ENCODE measurements at places on chromosomes 13 and 19.

DNA sequence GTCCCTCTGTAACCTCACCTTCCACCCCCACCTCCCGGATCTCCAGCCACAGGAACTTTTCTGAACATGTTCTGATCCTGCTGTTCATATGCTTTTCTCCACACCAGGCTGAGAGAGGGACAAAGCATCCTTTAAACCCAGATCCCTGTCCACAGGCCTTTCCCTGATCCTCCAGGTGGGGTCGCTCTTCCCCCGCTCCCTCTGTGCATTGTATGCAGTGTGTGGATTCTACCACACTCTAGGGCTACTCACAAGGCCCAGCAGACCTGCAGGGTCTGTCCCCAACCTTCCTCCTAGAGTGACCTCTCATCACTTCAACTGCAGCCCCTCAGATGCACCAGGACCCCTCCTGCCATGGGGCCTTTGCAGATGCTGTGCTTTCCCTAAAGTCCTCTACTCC is 1200.6 kb downstream of the UQCRFS1 start:
- no peaks in the 10 kb centered on the region for H3K36me3 ChIP-seq
- ATAC-seq: no peak
- H3K4me1 ChIP-seq: no peaks in the 10 kb centered on the region
- H3K27me3 ChIP-seq: peaks cover 1% of the 10 kb centered on the region

GRCh38 chr19:2050991-2051772 is at the start of gene MKNK2:
Gene MKNK2 (minus strand): TSS chr19:2051244. CDS start chr19:2050851, 393 bp downstream.
- no peaks in the 10 kb centered on the region for H3K36me3 ChIP-seq
- H3K27ac ChIP-seq: peak within 1 kb of the TSS; percentile 99
- ATAC-seq: peak; percentile 84
- H3K27me3 ChIP-seq: no peaks in the 10 kb centered on the region
- H3K4me1 ChIP-seq: peaks cover 69% of the 10 kb centered on the region
- peak within 1 kb of the TSS; percentile 100 for H3K4me3 ChIP-seq

DNA sequence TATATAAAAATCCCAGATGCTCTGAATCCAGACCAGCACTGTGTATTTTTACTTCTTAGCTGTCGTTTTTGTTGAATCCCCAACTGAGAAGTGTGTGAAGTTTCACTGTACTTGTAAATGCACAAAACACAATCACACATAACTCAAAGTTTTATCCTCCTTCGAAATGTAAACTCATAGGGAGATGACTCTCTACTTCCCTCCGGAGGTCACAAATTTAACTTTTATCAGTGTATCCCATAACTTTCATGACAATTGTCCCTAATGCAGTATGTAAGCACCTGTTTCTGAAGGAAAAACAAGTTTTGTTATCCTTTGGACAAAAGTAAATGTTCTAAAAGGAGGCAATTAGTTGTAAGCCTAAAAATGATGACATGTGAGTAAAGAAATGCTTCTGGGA is 665.0 kb upstream of the SLITRK6 start:
- H3K27me3 ChIP-seq: no peaks in the 10 kb centered on the region
- H3K27ac ChIP-seq: no peak overlapping the region
- H3K4me1 ChIP-seq: no peaks in the 10 kb centered on the region
- no peak overlapping the region for H3K4me3 ChIP-seq

- H3K36me3 ChIP-seq: no peaks in the 10 kb centered on the region
- no peak for ATAC-seq
- peaks cover 3% of the 10 kb centered on the region for H3K27me3 ChIP-seq
- H3K4me3 ChIP-seq: no peak overlapping the region
Observed at GRCh38 chr13:91468301-91468700, 69.9 kb downstream of the GPC5 start.

- no peak for ATAC-seq
- H3K27me3 ChIP-seq: no peaks in the 10 kb centered on the region
- peaks cover 34% of the 10 kb centered on the region for H3K4me1 ChIP-seq
- H3K36me3 ChIP-seq: no peaks in the 10 kb centered on the region
Observed at GRCh38 chr19:16369664-16370576, 45.3 kb downstream of the KLF2 start.

- H3K27me3 ChIP-seq: no peaks in the 10 kb centered on the region
- peaks cover 44% of the 10 kb centered on the region for H3K4me1 ChIP-seq
- H3K27ac ChIP-seq: peak overlapping the region; percentile 43
- H3K36me3 ChIP-seq: no peaks in the 10 kb centered on the region
Observed at GRCh38 chr13:97275776-97276501, 53.8 kb downstream of the MBNL2 start.

DNA sequence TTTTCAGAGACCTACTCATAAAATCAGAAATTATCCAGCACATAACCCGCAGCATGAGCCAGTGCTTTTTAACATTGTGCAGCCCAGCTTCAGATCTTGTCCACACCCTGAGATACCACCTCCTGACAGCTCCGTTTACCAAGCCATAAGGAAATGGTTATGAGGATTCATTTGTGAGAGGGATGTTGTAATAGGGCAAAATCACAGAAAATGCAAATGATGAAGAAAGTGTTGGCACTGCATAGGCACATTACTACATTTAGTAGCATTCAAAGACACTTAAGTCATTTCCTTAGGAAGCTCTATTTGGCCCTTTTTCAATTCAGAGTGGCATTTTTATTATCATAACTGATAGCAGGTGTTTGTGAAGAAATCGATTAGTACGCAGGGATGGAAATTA is 277.5 kb downstream of the DNAJC15 start:
- peaks cover 4% of the 10 kb centered on the region for H3K36me3 ChIP-seq
- H3K4me1 ChIP-seq: no peaks in the 10 kb centered on the region
- no peak overlapping the region for H3K27ac ChIP-seq
- no peak for ATAC-seq
- no peak overlapping the region for H3K4me3 ChIP-seq

- no peaks in the 10 kb centered on the region for H3K36me3 ChIP-seq
- no peak overlapping the region for H3K4me3 ChIP-seq
- no peaks in the 10 kb centered on the region for H3K4me1 ChIP-seq
- H3K27me3 ChIP-seq: peaks cover 24% of the 10 kb centered on the region
- ATAC-seq: no peak
- H3K27ac ChIP-seq: no peak overlapping the region
Observed at GRCh38 chr19:39878398-39878797, 32.2 kb upstream of the FBL start.

- ATAC-seq: no peak
- no peak overlapping the region for H3K4me3 ChIP-seq
- H3K27me3 ChIP-seq: no peaks in the 10 kb centered on the region
- H3K4me1 ChIP-seq: no peaks in the 10 kb centered on the region
Observed at GRCh38 chr19:36392916-36393673, 14.1 kb upstream of the ZFP14 start.

- peaks cover 17% of the 10 kb centered on the region for H3K4me1 ChIP-seq
- H3K36me3 ChIP-seq: peaks cover 12% of the 10 kb centered on the region
- no peaks in the 10 kb centered on the region for H3K27me3 ChIP-seq
Observed at GRCh38 chr19:11853358-11853757, 4.8 kb downstream of the ZNF439 start.

- H3K4me1 ChIP-seq: no peaks in the 10 kb centered on the region
- no peaks in the 10 kb centered on the region for H3K27me3 ChIP-seq
- H3K27ac ChIP-seq: no peak overlapping the region
- no peak overlapping the region for H3K4me3 ChIP-seq
Observed at GRCh38 chr13:107276936-107277335, 709.0 kb upstream of the ARGLU1 start.

GRCh38 chr13:64339373-64340063 is 2890.6 kb downstream of the PCDH9 start:
- H3K4me3 ChIP-seq: no peak overlapping the region
- no peaks in the 10 kb centered on the region for H3K4me1 ChIP-seq
- no peak for ATAC-seq
- no peaks in the 10 kb centered on the region for H3K27me3 ChIP-seq
- H3K36me3 ChIP-seq: no peaks in the 10 kb centered on the region
- no peak overlapping the region for H3K27ac ChIP-seq

DNA sequence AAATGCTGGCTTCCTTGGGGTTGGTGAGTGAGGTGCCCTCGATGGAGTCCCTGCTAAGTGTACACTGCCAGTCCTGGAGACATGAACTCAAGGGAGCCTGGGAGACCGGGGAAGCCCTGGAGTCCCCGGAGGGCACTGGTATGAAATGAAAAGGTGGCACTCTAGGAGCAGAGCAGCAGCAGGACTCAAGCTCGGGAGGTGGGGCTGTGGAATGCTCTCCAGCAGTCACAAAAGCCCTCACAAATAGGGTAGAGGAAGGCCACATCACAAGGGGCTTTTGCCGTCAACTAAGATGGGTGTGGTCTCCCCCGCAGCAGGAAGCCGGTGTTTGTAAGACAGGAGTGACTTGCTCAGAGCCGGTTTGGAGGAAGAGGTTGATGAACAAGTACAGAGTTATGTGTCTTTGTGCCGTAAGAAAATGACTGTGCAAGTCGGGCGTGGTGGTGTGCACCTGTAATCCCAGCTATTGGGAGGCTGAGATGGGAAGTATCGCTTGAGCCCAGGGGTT is 19.3 kb downstream of the CCNE1 start:
- no peak overlapping the region for H3K27ac ChIP-seq
- no peak overlapping the region for H3K4me3 ChIP-seq
- H3K4me1 ChIP-seq: no peaks in the 10 kb centered on the region
- no peak for ATAC-seq
- no peaks in the 10 kb centered on the region for H3K36me3 ChIP-seq

DNA sequence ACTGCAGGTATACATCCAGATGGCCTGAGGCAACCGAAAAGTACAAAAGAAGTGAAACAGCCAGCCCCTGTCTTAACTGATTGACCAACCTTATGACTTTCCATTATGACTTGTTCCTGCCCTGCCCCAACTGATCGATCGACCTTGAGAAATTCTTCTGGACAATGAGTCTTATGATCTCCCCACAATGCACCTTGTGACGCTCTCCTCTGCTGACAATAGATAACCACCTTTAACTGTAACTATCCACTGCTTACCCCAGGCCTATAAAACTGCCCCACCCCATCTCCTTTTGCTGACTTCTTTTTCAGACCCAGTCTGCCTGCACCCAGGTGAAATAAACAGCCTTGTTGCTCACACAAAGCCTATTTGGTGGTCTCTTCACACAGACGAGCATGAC is 11.2 kb downstream of the ZNF83 start:
- no peaks in the 10 kb centered on the region for H3K27me3 ChIP-seq
- no peak overlapping the region for H3K4me3 ChIP-seq
- H3K4me1 ChIP-seq: no peaks in the 10 kb centered on the region
- H3K27ac ChIP-seq: no peak overlapping the region
- peaks cover 60% of the 10 kb centered on the region for H3K36me3 ChIP-seq

DNA sequence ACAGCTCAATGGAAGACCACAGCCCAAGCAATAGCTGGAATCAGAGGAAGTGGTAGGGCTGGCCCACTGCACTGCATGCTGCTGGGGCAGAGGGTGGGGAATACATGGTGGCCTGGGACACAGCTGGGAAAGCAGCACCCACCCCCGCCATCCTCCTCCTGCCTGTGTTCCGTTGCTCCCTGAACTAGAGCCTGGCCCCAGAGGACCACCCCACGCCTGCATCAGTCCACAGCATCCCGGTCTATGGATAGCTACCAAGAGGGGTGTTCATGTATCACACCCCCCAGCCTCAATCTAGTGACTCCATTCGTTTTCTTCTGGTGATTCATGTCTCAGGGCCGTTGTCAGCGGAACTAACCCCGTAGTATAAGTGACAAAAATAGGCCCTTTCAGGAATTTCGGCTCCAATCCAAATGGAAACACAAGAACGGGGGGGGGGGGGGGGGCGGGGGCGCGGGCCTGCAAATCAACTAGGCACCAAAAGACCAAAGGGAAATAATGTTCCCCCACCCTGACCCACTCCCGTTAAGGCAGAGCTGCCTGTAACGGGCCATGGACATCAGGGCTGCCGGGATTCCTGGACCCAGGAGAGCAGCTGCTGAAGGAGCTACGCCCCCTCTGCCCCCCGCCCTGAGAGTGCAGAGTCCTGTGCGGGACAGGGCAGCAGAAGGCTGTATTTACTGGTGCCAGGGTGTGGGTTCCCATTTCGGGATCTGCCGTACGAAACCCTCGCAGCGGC is 18.9 kb upstream of the EPHX3 start:
- peak; percentile 23 for ATAC-seq
- no peaks in the 10 kb centered on the region for H3K36me3 ChIP-seq
- H3K27me3 ChIP-seq: no peaks in the 10 kb centered on the region

DNA sequence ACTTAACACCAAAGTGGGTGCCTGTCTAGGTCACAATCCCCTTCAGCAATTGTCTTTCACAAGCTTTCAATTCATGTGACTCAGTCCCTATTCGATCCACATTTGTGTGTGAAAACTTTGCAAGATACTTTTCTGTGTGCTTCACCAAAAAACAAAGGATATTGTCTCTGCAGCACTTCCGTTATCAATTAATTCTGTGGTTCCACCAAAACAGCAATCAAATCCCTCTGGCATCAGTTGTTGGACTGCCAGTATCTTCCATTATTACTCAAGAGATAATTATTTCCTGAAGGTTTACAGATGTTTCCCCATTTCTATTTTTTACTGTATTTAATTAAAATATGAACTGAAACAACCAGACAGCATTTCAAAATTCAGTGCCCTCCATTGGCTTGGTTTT is 481.4 kb downstream of the SUCLA2 start:
- no peak overlapping the region for H3K4me3 ChIP-seq
- no peaks in the 10 kb centered on the region for H3K4me1 ChIP-seq
- H3K27me3 ChIP-seq: no peaks in the 10 kb centered on the region

GRCh38 chr19:51030631-51031030 is 4.2 kb downstream of the KLK12 start:
- H3K4me1 ChIP-seq: no peaks in the 10 kb centered on the region
- no peak overlapping the region for H3K4me3 ChIP-seq
- H3K27ac ChIP-seq: no peak overlapping the region
- H3K36me3 ChIP-seq: no peaks in the 10 kb centered on the region

- H3K36me3 ChIP-seq: no peaks in the 10 kb centered on the region
- no peak for ATAC-seq
- H3K27me3 ChIP-seq: peaks cover 13% of the 10 kb centered on the region
- no peak overlapping the region for H3K27ac ChIP-seq
- H3K4me1 ChIP-seq: no peaks in the 10 kb centered on the region
Observed at GRCh38 chr19:29928831-29929230, 13.2 kb upstream of the URI1 start.

DNA sequence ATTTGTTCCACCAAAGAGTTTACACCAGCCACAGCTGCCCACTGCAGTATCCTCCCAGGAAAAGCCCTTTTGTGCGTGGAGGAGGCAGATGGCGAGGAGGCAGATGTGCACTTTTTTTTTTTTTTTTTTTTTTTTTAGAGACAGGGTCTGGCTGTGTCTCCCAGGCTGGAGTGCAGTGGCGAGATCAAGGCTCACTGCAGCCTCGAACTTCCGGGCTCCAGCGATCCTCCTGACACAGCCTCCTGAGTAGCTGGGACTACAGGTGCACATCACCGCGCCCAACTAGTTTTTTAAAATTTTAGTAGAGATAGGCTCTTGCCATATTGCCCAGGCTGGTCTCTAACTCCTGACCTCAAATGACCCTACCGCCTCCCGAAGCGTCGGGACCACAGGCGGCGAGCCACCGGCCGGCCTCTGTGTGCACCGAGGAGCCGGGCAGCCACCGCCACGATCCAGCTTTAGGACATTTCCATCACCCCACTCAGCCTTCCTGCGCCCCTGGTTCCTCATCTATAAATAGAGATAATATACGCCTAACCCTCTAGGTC is 563 bp upstream of the PDCD5 start:
- peak; percentile 23 for ATAC-seq
- H3K27ac ChIP-seq: peak overlapping the region; percentile 93
- H3K4me1 ChIP-seq: no peaks in the 10 kb centered on the region
- no peaks in the 10 kb centered on the region for H3K36me3 ChIP-seq
- no peaks in the 10 kb centered on the region for H3K27me3 ChIP-seq

GRCh38 chr19:7295912-7296536 is 1.8 kb upstream of the INSR start:
- peaks cover 19% of the 10 kb centered on the region for H3K27me3 ChIP-seq
- H3K36me3 ChIP-seq: no peaks in the 10 kb centered on the region
- no peak for ATAC-seq

GRCh38 chr13:76707360-76707759 is 178.8 kb downstream of the KCTD12 start:
- peaks cover 24% of the 10 kb centered on the region for H3K4me1 ChIP-seq
- no peak for ATAC-seq

GRCh38 chr13:65724226-65724625 is 1505.9 kb downstream of the PCDH9 start:
- no peak overlapping the region for H3K27ac ChIP-seq
- H3K36me3 ChIP-seq: no peaks in the 10 kb centered on the region
- no peaks in the 10 kb centered on the region for H3K27me3 ChIP-seq
- H3K4me1 ChIP-seq: no peaks in the 10 kb centered on the region
